ENCODE measurements at places on chromosomes 7 and 10. TPM values are rescaled to one million over a fixed set of nuclear protein-coding genes. Genes with fewer than 3 reads are reported as not detected.

GRCh38 chr10:92688573-92688926, 1.2 kb upstream of the HHEX start:
- no peak for DNase-seq

AKR1C4 gene
- total RNA-seq = not detected

GRCh38 chr7:33262476-33262875, 133.1 kb downstream of the BBS9 start:
- no peak for DNase-seq

AKR1E2 gene
- 6.1 TPM for total RNA-seq

- DNase-seq = no peak
Measured at GRCh38 chr7:112009081-112009480, 197.1 kb downstream of the DOCK4 start.

DNA sequence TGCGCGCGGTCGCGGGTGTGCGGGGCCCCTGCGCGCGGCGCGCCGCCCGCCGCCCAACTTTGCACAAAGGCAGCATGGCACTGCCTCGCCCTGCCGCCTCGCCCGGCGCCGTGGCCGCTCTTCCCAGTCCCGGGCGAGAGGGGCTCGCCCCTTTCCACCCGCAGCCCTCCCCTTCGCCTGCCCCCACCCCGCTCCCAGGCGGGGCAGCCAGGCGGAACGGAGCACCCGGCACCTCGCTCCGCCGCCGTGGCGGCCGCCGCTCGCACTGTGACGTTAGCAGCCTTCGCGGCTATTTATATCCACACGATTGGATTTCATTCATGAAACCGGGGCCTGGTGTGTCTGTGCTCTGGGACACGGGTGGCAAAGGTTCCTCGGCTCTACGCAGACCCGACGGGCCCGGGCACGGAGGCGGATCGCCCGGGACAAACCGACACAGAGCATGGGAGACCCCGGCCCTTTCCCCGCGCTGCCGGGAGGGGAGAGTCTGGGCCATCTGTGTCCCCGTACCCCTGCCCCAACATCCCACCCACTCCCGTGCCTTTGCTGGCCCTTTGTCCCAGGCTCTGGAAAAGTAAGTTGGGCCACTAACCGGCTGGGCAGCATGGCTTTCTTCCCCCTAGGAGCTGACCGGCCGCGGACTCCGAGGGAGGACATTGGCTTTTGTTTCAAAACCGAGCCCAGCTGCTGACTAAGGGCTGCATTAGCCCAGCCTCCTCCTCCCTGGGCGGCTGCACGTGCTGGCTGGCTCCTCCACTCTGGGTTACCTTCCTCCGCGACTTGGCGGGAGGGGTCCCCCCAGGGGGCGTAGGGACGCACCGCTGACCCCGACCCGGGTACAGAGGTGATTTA, at the start of gene RHOBTB1:
Gene RHOBTB1 (minus strand): TSS at position 128 of the 852 bp plus-strand sequence. CDS start 32,643 bp downstream, outside the sequence.
- peak; percentile 36 for DNase-seq

- DNase-seq = no peak
Measured at GRCh38 chr7:11009631-11010030, 36.0 kb downstream of the PHF14 start.
